SK-N-DZ (cell line): ENCODE measurements at places on chromosomes 11 and 22.

- peak; percentile 37 for DNase-seq
Observed at GRCh38 chr22:43848366-43849171, 13.7 kb downstream of the SULT4A1 start.

DNA sequence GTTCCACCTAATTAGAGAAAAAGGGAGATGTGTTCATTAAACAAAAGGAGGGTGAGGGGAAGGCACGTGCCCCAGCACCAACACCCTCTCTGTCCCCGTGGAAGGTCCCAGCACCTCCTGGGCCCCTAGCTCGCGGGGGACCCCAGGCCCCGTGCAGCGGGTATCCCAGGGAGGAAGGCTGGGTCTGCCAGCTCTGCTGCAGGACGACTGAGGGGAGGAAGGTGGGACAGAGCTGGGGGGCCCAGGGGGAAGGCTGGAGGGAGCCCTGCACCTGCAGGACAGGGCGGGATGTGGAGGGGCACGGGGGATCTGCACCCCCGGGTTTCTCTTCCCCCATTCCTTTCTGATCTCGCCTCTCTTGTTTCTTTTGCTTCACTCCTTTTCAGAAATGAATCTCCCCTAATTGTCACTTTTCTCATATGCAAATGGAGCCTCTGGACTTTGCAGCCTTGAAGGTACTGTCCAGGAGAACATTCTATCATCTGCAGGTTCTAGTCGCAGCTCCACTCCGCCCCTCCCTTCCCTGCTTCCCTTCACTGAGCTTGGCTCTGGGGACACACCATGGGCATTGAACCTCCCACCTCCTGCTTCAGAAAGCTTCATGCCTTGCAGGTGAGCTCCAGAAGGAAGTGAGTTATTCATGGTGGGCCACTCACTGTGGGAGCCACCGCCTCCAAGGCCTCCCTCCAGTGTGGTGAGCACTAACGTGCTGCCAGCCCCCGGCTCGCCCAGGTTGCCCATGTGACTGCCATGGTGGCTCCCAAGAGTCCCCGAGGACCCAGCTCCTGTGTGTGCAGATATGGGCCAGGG, 111.0 kb downstream of the ST3GAL4 start:
- DNase-seq, result no peak

DNA sequence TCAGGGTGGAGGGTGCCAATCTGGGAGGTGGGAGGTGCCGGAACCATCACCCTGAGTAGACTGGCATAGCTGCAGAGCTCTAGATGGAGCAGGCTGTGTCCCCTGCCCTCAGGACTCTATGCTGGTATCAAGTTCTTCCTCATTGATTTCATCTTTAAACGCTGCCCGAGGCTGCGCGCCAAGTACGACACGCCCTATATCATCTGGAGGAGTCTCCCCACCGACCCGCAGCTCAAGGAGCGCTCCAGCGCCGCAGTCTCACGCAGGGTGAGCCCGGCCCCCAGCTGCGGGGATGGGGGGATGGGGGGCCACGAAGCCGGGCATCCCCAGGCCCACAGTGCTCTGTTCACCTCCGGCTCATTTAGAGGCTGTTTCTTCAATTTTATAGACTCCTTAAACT, 52.5 kb downstream of the GRAMD4 start:
- DNase-seq, result no peak

DNA sequence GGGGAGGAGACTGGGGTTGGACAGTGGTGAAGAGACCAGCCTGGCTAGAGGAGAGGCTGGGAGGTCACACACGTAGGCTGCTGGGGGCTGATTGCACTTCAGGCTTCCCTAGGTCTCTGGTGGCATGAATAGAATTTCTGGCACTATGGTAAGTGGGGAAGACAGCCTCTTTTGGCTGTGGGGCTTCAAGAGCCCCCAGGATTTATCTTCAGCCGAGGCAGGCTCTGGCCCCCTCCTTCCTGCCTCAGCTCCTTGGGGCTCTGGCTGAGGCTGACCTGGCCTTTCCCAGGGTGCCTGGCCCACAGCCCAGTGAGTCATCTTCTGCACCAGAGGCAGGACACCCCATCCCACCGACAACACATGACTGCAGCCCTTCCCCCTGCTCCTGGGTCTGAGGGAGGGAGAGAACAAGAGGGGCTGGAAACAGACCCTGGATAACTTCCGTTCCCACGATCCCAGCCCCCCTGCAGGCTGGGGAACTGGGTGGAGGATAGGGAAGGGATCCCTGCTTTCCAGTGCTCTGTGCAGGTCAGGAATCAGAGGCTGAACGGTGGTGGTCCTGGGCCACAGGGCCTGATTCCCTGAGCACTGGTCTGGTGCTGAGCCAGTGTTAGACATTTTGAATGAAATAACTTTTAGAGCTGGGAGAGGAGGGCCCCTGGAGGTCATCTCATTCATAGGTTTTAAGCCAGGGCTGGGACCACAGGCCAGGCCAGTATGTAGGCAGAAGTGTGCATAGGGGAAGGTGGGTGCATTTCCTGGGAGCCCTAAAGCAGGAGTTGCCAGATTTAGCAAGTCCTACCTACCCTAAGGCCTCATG, 26.5 kb downstream of the ARHGEF17 start:
- peak; percentile 38 for DNase-seq

- no peak for DNase-seq
Observed at GRCh38 chr11:64071849-64072248, 36.1 kb downstream of the FLRT1 start.
